MV-4-11 (cell line): ENCODE measurements at places on chromosomes 11 and 22.

GRCh38 chr22:39214383-39215069 lies 30.3 kb downstream of the PDGFB start:
- DNase-seq, result no peak

GRCh38 chr11:67270256-67271204 lies 4.3 kb downstream of the GRK2 start:
- peak; percentile 76 for DNase-seq

GRCh38 chr22:37708580-37709444 lies 12.0 kb downstream of the TRIOBP start:
- peak; percentile 52 for DNase-seq

- DNase-seq, result no peak
Observed at GRCh38 chr11:67306769-67307544, 3.6 kb downstream of the SSH3 start.

DNA sequence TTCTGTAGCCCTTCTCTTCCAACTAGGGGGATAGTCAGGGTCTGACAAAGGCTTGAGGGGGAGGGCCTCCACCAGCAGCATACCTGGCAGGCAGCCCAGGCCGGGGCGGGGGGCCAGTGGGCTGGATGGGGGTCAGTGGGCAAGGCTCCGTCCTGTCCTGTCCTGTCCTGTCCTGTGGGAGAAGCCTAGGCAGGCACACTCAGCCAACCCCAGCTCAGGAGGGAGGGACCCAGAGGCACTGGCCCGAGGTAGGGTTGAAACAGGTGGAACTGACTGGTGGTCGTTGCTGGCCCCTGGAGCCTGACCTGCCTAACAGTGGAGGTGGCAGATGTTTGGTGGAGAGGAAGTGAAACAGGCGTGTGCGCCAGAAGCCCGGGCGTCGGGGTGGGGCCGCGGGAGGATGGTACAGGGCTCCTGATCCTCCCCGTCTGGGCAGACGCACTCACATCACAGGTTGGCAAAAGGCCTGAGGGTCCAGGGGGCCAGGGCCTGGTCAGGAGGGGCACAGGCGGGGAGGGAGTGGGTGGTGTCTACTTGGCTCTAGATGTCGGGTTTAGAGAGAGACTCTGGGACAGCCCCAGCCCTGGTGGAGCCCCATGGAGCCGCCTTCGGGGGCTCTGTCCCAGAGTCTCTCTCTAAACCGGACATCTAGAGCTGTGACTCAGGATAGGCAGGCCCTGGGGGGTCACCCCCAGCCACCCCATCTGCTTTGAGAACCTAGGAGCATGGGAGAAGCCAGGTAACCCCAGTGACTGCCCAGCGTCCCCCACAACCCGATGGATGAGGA lies 32.5 kb upstream of the GRAMD4 start:
- DNase-seq, result peak; percentile 70

DNA sequence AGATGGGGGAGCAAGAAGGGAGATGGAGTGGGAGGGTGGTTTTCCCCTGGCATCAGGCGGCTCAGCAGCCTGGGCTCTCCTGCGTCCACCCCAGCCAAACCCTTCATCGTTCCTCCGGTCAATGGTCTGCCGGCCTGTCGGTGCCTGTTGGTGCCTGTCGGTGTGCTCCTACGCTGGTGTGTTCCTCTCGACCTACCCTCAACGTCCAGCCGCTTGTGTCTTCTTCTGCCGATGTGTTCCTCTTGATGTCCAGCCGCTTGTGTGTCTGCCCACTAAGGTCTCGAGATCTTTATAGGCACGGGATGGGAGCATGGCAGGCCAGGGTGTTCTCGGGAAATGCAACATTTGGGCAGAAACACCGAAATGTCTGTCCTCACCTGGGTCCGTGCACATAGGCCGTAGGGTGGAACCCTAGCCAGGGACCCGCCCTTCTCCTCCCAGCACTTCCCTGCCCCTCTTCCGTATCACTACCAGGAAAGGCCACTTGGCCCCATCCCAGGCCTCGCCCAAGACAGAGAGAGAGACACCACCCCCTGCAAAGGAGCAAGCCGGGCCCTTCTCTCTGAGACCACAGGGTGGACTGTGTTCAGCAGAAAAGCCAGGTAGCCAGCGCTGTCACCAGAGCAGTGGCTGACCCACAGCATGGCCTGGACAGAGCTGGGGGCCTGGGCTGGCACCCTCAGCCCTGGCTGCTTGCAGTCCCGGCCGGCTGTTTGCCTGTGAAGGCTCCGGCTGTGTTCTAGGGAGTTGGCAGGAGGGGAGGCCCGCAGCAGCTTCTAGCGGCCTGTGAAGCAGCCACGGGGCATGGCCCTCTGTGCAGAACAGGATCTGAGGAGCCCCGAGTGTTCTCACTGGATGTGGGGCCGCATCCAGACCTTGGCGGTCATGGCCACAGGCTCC lies 61.6 kb upstream of the KCNQ1OT1 start:
- no peak for DNase-seq

GRCh38 chr22:26956371-26956770 lies 299.0 kb downstream of the MIAT start:
- DNase-seq, result no peak

GRCh38 chr11:82732348-82732733 lies 1.3 kb downstream of the FAM181B start:
- no peak for DNase-seq

- no peak for DNase-seq
Observed at GRCh38 chr11:68326334-68327215, 14.2 kb downstream of the LRP5 start.

- no peak for DNase-seq
Observed at GRCh38 chr11:1193326-1194230, 29.3 kb upstream of the MUC5B start.

- DNase-seq, result peak; percentile 59
Observed at GRCh38 chr22:36028646-36029405, at the start of gene RBFOX2. RBFOX2 (minus strand) TSS chr22:36028824; CDS start chr22:36028425, 399 bp downstream.

DNA sequence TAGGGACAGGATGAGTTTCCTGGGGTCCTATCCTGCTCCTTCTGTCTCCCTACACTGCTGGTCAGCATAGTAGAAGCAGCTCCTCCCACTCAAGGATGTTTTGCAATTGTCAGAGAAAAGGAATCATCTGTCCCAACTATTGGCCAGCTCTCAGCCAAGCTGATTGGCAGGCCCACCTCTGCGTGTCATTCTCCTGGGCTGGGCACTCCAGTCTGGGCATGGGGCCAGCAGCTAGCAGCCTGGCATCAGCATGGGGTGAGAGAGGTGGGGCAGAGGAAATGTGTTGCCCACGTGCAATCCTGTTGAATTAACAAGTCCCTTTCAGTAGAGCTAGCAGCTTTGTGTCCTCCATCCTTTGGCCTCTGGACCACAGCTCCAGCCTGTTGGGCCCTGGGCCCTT lies 14.1 kb downstream of the ANKK1 start:
- DNase-seq, result no peak

DNA sequence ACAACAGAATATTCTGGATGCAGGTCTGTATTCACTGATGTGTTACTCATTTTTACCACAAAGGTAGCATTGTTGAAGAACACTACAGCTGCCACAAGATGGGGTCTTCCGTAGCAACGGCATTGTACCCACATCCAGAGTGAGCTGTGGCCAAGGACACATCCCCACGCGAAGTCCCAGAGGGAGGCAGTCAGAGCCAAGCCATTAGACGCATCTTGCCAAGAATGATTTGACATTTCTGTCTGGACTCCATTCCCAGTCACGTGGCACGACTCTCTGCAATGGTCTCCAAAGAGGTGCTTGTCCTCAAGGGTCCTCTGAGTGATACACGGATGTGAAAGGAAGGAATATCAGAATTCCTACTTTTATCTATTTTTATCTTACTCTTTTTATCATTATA lies 15.5 kb downstream of the OPCML start:
- DNase-seq, result no peak

DNA sequence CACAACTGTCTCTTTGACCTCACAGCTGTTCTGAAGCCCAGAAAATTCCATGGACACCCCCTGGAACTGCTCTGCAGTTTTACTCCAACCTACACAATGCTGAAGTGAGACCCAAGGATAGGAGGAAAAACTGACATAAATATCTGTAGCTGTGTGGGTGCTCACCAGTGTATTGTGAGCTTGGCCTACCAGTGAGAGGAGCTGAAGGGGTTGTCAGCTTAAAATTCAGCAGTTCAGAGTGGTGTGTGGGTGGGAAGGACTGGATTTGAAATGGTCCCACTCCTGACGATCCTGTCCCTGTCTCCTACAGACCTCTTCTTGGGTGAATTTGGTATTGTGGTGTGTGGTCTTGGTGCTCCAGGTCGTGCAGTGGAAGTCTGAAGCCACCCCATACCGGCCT lies 2.2 kb downstream of the TMEM223 start:
- no peak for DNase-seq

DNA sequence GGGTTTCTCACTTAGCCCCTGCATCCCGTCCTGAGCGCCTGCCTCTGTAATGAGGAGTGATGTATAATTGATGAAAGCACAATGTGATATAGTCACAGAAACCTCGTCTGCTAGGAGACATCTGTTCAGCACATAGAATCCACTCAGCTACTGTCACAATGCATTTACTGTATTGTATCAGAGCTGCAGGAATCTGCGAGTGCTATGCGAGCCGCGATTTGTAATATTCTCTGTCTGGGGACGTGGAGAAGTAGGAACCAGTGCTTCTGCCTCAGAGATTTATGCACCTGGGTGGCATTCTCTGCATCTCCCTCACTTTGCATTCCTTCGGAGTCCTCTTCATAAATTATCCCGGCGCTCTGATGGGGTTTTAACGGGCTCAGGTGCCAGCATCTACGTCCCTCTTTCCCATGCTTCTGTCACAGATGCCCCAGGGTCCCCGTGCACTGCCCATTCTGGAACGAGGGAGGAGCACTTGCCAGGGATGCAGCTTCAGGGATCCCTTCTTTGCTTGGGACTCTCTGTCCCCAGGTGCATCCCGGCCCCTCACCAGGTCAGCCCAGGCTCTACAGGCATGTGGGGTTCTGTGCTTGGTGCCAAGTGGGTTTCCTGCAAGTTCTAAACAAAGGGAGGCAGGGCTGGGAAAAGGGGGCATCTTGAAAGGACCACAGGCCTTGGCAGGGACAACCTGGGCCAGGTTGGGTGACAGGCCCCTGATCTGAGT lies 205.5 kb downstream of the DSCAML1 start:
- DNase-seq, result no peak

DNA sequence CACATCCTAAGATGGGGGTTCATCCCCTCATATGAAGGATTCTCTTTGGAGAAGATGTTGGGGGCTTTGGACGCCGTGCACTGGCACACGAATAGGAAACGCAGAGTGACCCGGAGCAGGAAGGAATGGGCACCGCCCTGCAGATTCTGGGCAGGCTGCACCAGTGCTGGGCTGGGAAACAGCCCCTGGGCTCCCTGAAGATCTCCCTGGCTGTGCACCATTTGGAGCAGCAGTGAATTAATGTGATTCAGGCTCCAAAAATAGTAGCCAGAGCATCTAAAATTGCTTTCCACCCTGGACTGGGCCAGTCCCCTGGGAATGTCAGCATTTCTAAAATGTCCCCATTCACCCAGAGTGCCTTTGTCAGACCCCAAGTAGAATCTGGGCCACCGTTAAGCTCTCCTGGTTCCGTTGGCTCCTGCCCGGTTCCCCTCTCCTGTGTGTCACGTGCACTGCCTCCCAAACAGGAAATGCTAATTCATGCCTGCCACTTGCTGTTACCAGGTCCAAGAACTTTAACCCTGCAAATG lies 18.6 kb downstream of the IRAG1 start:
- DNase-seq, result no peak

DNA sequence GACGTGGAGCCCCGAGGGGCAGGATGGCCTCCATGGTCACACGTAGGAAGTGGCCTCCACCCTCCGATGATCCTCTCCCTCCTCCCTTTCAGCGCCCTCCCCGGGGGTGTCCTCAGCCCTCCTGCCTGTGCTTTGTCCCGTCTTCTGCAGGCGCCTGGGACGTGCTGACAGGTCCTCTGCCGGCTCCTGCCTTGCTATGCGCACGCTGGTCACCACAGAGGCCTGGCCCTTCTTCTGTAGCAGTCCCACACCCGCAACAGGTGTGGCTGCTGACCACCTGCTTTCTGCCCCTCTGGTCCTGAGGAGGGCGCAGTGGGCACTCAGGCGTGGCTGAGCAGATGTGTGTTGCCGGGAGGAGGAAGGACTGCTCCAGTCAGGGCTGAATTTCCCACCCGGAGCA lies 27.7 kb upstream of the PPP6R3 start:
- DNase-seq, result no peak

DNA sequence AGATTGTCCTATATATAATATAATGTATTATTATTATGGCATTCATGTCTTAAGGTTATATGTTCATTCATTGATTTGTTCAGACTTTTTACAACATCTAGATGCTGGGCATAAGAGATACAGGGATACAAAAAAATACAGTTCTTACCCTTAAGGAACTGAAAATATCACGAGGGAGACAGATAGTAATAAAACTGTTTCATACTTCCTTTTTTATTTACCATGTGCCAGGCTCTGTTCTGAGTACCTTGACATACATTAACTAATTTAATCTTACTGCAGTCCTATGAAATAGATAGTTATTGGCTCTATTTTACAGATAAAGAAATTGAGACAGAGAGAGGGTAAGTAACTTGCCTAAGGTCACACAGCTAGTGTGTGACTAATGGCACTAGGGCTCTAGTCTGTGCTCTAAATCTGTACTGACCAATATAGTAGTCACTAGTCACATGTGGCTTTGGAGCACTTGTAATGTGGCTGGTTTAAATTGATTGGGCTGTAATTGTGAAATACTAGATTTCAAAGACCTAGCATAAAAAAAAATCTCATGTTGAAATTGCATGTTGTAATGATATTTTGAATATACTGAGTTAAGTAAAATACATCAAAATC lies 21.3 kb downstream of the TRIM44 start:
- peak; percentile 89 for DNase-seq

DNA sequence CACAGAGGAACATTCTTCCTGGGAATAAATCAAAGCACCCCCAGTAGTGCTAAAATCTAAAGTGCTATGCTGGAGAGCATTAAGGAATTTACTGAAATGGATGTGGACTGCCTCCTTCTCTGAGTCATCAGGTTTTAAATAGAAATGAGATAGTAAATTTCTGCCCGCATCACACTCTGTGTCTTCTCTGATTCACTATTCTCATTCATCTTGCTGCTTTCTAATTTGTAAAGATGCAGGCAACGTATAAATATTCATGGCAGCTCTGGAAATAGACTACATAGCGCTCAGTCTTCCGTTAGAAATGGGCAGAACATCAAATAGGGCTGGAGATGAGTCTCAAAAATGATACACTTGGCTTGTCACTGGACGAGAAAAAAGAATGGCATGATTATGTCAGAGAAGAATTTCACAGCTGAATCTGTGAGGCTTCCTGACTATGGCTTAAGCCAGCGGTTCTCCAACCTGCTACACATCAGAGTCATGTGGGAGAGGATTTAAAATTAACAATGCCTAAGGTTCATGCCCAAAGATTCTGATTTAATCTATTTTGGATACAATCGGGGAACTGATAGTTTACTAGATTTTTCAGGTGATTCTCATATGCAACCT lies 178.2 kb downstream of the LRRC4C start:
- DNase-seq, result no peak

DNA sequence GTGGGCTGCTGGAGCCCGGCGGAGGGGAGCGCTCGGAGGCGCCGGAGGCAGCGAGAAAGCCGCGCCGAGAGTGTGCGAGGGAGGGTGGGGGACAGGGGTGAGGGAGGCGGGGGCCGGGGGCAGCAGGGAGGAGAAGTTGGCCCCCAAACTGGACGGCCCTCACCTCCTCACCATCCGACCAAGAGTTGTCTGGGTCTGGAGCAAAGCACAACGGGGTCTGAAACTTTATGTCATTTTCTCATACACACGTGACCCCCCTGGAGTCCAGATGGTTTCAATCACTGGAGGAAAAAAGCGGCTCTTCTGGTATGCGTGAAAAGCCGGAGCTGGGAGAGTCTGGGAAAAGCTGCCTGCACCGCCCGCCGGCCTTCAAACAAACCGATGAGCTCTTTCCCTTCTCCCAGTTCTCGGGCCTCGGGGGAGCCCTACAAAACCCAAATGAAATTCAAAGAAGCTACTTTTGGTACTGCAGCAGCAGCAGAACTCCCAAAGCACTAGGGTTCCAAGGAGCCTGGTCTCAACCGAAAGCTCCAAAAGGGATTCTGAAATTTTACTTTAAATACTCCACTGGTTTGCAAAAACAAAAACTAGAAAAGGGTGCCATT lies 39.7 kb upstream of the AKIP1 start:
- DNase-seq, result no peak
